ENCODE measurements at places on chromosomes 2 and 18.

- DNase-seq: no peak
Measured at GRCh38 chr2:29242621-29243375, 127.6 kb downstream of the CLIP4 start.

DNA sequence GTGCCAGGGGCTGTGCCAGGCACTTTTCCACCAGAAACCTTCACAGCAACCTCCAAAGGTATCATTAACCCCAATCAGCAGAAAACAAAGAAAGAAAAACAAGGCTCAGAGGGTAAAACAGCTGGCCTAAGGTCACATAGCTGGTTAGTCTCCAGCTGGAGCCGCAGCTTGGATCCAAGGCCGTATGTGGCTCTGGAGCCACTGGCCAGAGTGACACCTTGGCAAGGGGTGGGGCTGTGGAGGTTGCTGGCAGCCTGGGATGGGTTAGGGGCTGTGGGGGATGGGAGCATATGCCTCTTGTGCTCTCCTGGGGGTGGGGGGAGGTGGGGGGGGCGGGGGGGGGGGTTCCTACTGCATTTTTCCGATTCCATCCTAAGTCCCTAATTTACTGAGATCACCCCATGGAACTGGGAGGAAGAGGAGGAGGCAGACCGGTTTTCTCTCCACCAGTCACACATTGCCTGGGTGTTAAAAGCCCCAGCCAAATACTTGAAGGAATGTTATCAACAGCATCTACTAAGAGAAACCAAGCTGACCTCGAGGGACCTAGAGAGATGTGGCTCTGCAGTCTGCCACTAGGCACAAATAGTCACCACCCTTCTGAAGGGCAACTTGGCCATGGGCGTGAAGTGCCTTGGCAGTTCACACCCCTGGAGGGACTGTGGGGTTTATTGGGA is 8.0 kb downstream of the HAAO start:
- DNase-seq: no peak

DNA sequence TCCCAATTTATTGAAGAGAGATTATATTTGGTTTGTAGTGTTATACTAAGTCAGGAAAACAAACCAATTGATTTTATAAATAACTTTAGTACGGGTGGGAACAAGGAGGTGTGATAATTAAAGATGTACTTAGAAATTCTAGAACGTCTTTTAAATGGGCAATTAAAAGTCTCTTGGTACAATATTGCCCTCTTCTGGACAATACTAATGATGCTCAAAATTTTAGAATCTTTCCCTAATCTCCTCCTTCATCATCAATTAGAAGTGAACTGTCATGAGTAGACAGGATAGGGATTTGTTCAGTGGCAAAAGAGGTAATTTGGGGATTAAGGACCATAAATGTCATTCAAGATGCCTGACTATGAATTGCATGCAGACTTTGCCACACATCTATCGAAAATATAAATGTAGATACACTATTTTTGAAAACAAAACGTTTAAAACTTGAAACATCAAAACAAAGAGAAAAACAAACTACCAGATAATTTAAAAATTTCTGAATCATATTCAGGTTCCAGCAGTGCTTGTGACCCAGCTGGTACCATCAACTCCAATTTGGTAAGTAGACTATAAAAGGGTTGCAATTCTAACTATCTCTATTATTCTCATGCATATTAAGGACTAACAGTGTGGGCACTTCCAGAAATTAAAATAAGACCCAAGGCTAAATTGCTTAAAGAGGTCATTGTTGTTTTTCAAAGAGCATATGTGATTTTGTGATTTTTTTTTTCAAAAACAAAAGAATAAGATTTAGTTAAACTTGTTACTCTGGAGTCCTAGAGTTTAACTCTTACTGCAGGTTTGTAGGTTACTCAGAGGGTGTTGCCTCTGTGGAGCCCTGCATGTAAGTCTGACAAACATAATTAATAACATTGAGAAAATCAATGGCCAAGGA is 123.5 kb downstream of the LAMA3 start:
- DNase-seq: no peak

GRCh38 chr2:70498054-70498453 is 55.6 kb downstream of the TGFA start:
- no peak for DNase-seq

DNA sequence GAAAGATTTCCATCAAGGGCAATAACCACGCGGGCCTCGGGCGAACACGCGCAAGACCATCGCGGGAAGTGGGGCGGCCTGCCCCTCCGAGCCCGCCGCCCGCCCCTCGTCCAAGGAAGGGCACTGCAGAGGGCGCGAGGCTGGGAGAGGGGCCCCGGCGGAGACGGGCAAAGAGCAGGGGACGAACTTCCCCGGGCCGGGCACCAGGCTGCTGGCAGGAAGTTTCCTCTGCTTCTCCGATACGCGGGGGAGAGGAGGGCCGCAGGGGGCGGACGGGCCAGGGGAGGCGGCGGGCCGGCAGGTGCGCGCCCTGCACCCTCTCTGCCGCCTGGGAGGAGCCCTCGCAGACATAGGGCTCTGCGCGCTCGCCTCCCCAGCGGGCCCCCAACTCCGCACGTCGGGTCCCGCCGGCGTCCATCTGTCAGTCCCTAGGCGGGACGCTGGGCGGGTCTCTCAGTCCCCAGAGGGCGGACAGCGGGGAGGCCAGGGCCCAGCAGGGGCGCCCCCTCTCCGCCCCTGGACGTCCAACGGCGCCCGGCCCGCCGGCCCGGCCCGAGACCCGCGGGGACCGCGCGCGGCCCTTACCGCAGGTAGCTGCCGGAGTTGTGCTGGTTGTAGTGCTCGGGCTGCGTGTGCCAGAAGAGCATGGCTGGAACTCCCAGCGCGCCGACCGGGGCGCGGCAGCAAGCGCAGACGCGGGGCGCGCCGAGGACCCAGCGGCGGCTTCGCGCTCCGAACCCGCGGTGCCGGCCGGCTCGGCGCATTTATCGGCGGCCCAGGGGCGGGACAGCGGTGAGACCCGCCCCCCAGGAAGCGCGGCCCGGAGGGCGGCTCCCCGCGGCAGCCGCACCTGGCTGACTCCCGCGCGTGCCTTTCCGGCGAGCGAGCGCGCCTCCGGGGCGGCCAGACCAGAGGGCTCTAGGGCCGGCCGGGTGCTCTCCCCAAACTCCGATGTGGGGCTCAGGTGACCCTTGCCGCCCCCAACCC is at the start of gene TFCP2L1:
TSS of gene TFCP2L1 (minus strand) at position 740 of the 987 bp plus-strand sequence. CDS start at position 647, 93 bp downstream.
- no peak for DNase-seq

DNA sequence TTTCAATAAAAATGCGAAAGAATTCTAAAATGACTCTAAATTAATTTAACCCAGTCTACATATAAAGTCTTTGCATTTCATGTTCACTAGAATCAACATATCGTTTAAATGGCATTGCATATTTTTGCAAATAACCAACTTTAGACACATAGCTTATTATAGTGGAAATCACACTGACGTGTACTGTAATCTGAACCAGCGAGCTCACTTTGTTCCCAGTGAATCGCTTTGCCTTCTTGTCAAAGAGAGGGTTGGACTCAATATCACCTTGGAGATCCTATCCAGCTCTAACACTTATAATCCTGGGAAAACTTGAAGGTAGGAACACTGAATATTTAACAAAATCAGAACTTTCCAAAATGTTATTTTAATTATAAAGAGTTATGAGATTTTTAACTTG is 108.2 kb downstream of the GALNT1 start:
- DNase-seq: no peak

DNA sequence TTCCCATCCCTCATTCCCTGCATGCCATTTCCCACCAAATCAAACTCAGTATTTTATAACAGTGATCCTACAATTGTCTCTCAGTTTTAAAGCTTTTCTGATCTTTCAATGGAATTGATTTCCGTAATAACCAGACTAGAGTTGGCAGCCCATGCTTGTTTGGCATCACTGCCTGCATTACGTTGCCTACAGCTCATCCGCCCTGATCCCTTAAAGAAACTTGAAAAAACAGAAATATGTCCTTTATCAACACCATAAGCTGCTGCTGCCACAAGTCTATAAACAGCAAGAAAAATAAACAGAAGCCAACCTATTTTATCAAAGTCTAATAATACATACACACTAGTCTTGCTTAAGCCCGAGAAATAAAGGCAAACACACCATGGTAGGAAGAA is 331.0 kb downstream of the METTL4 start:
- DNase-seq: no peak

DNA sequence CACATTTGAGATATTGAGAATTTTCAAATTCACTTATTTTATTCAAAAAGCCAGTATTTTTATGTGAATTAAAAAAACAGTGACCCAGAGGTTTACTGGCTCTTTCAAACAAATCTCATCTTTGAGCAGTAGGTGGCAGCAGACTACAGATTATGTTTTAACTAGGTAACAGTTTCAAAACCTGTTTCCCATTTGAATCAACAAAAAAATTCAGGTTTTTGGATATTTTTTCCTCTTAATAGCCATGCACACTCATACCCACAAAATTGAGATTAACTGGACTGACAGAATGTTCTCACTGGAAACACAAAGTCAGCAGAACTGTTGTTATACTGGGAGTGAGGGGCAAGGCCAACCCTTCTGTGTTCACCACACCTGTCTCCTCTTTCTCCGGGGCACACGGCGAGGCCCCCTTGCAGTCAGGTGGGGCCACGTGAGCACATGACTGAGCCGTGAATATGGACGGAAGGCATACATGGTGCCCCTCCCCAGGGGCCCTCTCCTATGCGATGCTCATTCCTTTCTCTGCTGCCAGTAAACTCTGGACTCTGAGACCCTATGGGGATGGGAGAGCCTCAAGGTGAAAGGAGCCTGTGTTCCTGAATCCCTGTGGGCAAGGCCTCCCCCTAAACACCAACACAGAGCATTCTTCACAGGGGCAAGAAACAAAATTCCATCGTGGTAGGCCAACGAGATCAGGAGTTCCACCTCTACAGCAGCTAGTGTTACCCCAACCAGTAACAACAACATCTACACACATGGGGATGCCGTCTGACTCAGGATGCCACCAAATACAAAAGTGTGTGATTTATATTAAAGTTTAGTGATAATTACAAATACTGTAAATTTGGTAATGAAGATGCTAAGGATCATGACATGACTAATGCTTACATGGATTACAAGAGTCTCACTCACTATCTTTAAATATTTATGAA is 80.4 kb downstream of the LPIN2 start:
- no peak for DNase-seq

DNA sequence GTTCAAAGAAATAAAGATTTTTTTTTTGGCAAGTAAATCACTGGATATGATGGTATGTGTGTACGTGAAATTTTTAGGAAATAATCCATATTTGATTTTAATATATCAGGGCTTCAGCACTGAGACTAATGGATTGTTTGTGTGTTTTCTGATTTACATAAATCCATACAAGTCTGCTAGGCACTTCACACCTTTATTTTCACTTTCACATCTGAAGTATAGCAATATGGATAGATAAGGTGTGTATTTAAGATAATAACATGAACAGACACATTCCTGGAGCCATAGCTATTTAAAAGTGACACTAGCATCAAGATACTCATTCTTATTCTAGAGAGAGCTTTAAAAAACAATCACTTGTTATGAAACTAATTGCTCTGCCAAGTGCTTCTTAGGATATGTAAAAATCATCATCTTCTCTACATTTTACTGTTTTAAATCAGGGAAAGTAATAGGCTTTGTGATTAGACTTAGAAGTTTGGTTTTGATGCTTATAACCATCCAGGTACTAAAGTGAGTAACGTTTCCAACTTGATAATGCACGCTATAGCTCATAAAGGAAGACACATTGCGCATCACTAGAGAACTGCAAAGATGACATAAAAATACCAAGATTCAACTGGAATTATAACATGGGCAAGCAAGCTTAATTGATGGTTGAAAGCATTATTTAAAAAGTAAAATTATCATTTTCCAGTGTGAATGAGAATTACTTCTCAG is 208.9 kb downstream of the ZEB2 start:
- DNase-seq: no peak

GRCh38 chr2:109331896-109332848 is 203.2 kb downstream of the SH3RF3 start:
- no peak for DNase-seq

GRCh38 chr2:72027426-72028161 is 120.1 kb downstream of the CYP26B1 start:
- no peak for DNase-seq

DNA sequence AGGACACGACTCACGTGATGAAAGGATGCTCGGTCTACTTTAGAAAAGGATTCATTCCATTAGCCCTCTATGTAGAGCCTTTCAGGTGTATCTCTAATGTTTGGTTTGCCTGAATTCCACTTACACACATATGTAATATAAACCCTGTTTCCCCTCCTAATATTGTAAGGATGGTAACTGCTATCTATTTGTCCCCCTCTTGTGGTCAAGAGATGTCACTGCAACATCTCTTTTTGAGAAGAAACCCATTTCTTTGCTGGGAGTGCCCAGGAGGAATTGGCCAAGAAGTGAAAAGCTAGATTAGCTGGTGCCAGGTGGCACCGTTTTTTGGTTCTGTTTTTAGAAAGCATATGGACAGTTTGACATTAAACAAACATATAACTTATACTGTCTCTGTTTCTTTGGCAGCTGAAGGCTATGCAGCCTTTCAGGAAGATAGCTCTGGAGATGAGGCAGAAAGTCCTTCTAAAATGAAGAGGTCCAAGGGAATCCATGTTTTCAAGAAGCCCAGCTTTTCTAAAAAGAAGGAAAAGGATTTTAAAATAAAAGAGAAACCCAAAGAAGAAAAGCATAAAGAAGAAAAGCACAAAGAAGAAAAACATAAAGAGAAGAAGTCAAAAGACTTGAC is 41.2 kb downstream of the RALBP1 start:
- DNase-seq: no peak

DNA sequence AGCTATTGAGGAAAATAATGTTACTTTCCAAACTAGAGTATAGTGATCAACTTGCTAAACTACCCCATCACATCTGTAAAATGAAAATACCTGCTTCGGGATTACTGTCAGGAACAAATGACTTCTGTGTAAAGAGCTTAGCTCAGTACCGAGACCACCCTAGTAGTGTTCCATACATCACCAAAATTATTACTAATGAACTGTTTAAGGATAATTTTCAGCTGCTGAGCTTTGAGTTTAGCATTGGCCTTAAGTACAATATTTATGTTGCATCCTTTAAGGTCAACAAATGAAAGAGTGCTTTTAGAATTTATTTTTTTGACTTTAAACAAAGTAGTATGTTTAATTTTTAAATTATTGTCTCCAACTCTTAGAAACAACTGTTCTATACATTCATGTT is 144.1 kb downstream of the LCLAT1 start:
- no peak for DNase-seq

DNA sequence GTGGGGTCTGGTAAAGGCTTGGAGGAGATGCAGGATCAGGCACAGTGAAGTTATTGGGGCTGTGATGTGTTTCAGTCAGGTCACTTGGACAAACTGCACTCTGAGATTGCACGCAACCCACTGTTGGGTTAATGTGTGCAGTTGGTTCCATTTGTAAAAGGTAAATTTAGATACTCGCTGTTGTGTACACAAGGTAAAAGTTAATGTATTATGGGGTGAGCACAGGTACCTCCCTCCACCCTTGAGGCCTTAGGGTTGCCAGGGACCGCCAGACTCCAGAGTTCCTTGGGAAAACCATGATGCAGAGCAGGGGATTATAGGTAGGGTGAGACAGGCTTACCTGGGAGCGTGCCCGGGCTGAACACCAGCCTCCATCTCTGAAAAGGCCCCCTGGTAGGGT is 20.1 kb downstream of the IMPA2 start:
- DNase-seq: no peak

- no peak for DNase-seq
Measured at GRCh38 chr2:235543851-235544688, 50.2 kb downstream of the AGAP1 start.

All from stimulated activated naive CD4-positive, alpha-beta T cell treated with Interleukin-2 at 50 U/mL for 16 hours (primary cell).